ENCODE measurements at places on chromosomes 3 and 15.

DNA sequence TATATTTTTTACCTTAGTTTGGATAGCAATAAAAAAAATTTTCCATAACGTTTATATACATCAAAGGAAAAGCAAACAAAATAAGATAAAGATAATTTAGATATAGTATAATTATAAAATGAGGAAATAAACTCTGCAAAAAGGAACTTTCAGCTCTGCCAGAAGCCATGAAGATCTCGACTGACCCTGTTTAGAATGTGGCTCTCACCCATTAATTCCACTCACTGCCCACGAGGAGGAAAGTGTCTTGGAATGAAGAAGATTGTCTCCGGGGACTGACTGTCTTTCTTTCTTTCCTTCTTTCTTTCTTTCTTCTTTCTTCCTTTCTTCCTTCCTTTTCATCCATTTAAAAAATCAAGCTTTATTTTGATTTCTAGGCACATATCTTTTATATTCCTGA lies 20.1 kb upstream of the PRR20G start:
- H3K36me3 ChIP-seq: no peaks in the 10 kb centered on the region
- no peaks in the 10 kb centered on the region for H3K4me1 ChIP-seq
- H3K4me3 ChIP-seq: no peak overlapping the region
- no peak overlapping the region for H3K27ac ChIP-seq
- DNase-seq: no peak

- H3K4me1 ChIP-seq: peaks cover 2% of the 10 kb centered on the region
- H3K4me3 ChIP-seq: no peak overlapping the region
- no peak overlapping the region for H3K27ac ChIP-seq
These were observed 46.8 kb upstream of the POMGNT2 start for GRCh38 chr3:43152649-43153048.

- no peaks in the 10 kb centered on the region for H3K27me3 ChIP-seq
- H3K27ac ChIP-seq: no peak overlapping the region
- no peaks in the 10 kb centered on the region for H3K36me3 ChIP-seq
These were observed 12.4 kb downstream of the POPDC2 start for GRCh38 chr3:119647843-119648575.

DNA sequence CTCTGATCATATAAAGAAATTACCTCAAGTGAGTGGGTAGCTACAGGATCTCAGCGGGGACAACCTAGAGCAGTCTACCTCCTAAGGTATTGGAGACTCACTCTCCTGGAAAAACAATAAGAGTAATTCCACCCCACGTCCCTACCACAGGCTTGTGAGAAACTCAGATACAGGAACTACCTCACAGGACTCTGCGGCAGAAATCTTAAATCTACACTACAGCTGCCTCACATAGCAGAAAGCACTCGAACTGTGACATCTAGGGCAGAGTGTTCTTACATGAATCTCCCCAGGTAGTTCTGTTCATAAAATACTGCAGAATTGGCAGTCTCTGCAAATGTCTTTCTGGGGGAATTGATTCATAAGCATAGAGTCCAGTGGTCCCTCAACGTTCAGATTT lies 382.9 kb upstream of the IL12A start:
- no peaks in the 10 kb centered on the region for H3K27me3 ChIP-seq
- DNase-seq: no peak
- no peak overlapping the region for H3K27ac ChIP-seq

DNA sequence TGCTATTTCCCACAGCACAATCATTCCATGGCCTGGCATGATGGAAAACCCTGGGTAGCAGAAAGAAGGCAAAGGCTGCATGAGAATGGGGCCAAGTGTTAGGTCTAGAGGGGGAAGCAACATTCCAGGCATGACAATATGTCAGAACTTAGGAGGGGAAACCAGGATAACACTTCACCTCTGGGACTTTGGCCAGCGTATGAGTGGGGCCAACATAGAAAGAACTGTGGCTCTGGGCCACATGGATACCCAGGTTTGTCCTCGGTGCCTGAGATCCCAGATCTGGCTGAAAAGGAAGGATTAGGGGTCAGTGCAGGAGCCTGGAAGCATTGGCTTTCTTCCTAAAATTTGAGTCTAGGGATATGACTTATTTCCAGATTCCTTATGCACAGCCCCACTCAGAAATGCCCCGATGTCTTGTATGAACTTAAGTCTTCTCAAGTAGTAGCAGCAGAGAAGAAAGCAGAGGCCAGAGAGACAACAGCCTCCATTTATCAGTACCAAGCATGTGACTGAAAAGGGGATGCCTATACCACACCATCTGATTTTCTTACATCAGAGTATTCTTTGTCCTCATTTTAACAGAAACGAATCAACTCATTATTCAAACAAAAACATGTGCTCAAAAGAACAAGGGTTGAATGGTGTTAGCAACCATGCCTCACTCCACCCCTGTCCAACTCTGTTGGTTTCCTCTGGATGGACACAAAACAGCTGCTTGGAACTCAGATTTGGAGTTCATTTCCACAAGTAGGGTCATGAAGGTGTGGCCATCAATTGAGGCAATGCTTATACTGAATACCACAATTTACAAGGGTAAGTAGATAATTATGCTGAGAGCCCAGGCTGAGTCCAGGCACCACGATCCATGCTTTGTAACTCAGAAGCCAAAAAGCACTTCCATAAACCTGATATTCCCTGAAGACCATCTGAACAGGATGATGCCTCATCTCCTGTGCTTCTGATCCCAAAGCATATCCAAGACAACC lies 43.7 kb upstream of the NDUFB4 start:
- H3K27me3 ChIP-seq: peaks cover 3% of the 10 kb centered on the region
- no peak for DNase-seq
- H3K27ac ChIP-seq: no peak overlapping the region
- no peak overlapping the region for H3K4me3 ChIP-seq

GRCh38 chr15:55277715-55278114 lies 11.9 kb downstream of the RAB27A start:
- DNase-seq: no peak
- H3K4me1 ChIP-seq: peaks cover 74% of the 10 kb centered on the region
- H3K27ac ChIP-seq: peak overlapping the region; percentile 93
- peak overlapping the region; percentile 72 for H3K4me3 ChIP-seq

DNA sequence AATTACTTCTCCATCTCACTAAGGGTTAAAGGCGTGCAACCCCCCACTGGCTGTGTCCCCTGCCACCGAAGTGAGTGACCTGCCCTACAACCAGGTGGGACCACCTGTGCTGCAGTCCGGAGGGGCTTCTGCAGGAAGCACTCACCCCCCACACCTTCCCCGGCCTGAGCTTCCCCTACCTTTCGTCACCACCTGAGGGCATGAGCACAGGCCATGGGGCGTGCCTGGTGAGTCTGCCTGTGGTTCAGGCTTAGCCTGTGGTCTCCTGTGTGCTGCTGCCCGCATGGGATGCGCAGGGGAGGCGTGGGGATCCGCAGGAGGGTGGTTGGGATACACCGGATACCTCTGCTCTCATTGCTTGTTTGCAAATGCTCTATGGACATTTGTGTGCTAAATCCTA lies 46.0 kb downstream of the KLHL25 start:
- H3K36me3 ChIP-seq: peaks cover 31% of the 10 kb centered on the region
- no peaks in the 10 kb centered on the region for H3K27me3 ChIP-seq
- no peak for DNase-seq
- H3K27ac ChIP-seq: no peak overlapping the region

- peak; percentile 88 for DNase-seq
- H3K4me1 ChIP-seq: peaks cover 71% of the 10 kb centered on the region
- peak overlapping the region; percentile 72 for H3K4me3 ChIP-seq
These were observed 12.5 kb downstream of the RAB27A start for GRCh38 chr15:55277116-55277564.

DNA sequence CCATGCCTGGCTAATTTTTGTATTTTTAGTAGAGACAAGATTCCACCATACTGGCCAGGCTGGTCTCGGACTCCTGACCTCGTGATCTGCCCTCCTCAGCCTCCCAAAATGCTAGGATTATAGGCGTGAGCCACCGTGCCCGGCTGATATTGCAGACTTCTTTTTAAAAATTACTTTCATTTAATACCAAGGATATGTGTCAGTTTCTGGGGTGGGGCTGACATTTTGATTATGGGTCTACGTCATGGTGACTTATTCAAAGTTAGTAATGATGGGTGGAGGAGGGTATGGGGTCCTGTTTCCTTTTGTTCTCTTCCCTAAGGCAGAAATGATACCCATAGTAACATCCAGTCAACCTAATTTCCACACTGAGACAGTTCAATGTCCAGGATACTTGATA lies 34.7 kb downstream of the GBE1 start:
- H3K4me3 ChIP-seq: no peak overlapping the region
- H3K36me3 ChIP-seq: no peaks in the 10 kb centered on the region
- H3K27ac ChIP-seq: no peak overlapping the region
- DNase-seq: no peak
- no peaks in the 10 kb centered on the region for H3K27me3 ChIP-seq
- peaks cover 7% of the 10 kb centered on the region for H3K4me1 ChIP-seq

GRCh38 chr15:65816441-65816840 lies 24.3 kb upstream of the DENND4A start:
- H3K27ac ChIP-seq: peak overlapping the region; percentile 28
- no peak for DNase-seq
- peaks cover 4% of the 10 kb centered on the region for H3K36me3 ChIP-seq
- H3K4me3 ChIP-seq: no peak overlapping the region
- H3K4me1 ChIP-seq: peaks cover 40% of the 10 kb centered on the region
- no peaks in the 10 kb centered on the region for H3K27me3 ChIP-seq

GRCh38 chr3:105786241-105786640 lies 82.6 kb downstream of the CBLB start:
- H3K4me1 ChIP-seq: peaks cover 40% of the 10 kb centered on the region
- peaks cover 47% of the 10 kb centered on the region for H3K36me3 ChIP-seq

DNA sequence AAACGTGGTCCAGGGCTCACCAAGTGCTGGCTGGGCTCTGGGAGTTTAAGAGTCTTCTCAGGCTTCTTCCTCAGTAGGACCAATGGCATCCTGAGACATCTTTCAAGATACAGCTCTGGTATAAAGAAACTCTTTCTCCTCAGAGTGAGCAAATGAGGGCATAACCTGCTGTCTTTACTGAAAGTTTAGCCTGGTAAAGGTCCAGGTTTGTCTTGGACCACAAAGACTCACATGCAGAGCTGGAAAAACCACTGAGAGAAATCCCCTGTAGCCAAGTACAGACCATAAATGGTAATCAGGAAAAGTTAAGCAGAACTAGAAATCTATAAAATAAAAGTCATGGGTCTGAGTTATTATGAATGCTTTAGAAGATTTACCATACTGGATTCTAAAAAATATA lies 23.1 kb downstream of the CD47 start:
- no peak overlapping the region for H3K4me3 ChIP-seq
- H3K4me1 ChIP-seq: peaks cover 55% of the 10 kb centered on the region
- no peaks in the 10 kb centered on the region for H3K27me3 ChIP-seq
- no peak overlapping the region for H3K27ac ChIP-seq
- H3K36me3 ChIP-seq: peaks cover 64% of the 10 kb centered on the region

DNA sequence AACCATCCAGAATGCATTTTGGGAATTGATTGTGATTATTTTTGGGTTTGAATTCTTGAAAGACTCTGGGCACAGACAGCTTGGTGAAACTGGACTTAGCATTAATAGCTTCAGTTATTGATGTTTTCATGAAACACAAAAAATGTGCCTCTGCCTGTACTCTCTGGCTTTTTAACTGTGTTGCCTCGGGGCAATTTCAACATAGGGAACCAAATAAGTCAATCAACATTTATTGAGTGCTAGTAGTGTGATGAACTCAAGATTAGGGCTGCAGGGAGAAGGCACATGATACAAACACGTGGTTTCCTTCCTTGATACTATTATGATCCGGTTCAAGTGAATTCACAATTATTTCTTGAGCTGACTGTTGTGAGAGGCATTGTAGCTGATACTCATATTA lies 50.8 kb downstream of the UNC13C start:
- no peak for DNase-seq
- H3K4me3 ChIP-seq: no peak overlapping the region
- H3K27ac ChIP-seq: no peak overlapping the region
- no peaks in the 10 kb centered on the region for H3K36me3 ChIP-seq
- H3K27me3 ChIP-seq: no peaks in the 10 kb centered on the region

All from activated CD4-positive, alpha-beta T cell treated with anti-CD3 and anti-CD28 coated beads, Interleukin-2, amount 10 ng/mL, durations not matched to agents 24 days and 14 days (primary cell).